ENCODE measurements at places on chromosomes 7 and 10.

DNA sequence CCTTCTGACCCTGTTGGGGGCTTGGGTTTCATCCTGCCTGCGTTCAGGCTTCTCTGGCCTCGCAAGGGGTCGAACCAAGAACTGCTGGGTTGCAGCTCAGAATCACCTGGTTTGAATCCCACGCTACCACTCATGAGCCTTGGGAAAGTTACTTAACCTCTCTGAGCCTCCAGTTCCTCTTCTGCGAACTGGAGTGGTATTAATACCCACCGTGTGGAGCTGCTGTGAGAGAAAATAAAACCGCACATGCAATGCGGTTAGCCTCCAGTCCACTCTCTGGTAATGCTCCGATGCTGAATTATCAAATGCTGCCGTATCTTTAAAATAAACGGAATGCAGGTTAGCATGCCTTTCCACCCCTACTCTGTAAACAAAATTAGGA lies 171.9 kb downstream of the ARHGAP12 start:
- DNase-seq, result no peak

DNA sequence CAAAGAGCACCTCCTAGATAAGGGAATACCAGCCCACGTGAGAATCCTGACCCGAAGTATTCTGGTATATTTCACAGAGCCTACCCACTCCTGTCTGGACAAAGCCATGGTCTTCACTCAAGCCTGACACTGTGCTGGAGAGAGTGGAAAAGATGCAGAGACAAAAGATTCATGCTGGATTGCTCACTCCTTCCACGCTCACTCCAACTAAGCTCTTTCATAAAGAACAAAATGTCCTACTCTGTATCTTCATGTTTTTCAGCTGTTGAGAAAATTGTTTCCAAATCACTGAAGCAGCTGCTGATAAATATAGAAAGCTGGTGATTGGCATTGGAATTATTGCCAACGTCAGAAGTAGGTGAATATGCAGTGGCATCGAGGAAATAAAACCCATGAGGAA lies 106.0 kb downstream of the ABLIM1 start:
- no peak for DNase-seq

GRCh38 chr7:78329001-78329655 lies 530.6 kb downstream of the PHTF2 start:
- DNase-seq, result no peak

DNA sequence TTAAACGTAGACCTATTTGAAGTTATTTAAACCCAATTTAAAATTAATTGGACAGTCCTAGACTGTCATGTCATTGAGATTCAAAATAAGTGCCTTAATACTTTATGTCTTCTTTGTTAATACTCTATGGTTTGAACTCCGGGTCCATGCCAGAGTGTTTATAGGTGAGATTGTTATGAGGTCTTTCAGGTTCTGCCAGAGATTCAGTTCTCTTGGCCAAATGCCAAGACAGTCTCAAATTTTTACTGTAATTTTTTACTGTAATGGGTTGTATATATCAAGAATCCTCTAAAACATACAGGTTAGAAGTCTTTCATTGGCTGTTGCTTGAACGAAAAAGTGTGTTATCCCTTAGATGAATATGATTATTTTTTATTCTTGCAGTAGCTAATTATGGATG lies 3.9 kb downstream of the ADD3 start:
- DNase-seq, result no peak

DNA sequence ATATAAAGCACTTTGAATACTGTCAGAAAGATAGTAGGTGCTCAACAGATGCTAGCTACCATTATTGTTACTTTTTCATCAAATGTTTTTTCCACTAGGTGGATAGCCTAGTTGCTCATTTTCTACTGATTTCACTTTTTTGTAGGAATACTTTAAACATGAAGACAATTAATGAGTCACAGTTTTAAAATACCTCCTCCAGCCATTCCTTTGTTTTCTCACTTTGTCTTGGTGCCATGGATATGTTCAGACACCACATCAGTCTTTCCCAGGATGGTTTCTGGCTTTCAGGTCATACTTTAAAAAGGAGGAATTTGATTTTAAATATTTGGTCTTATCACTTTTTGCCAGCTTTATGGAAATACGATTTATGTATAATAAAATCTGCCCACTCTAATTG lies 147.1 kb upstream of the MGMT start:
- no peak for DNase-seq

GRCh38 chr7:121369462-121369861 lies 26.6 kb downstream of the FAM3C start:
- no peak for DNase-seq

GRCh38 chr7:20296444-20296843 lies 34.3 kb upstream of the ITGB8 start:
- DNase-seq, result no peak

DNA sequence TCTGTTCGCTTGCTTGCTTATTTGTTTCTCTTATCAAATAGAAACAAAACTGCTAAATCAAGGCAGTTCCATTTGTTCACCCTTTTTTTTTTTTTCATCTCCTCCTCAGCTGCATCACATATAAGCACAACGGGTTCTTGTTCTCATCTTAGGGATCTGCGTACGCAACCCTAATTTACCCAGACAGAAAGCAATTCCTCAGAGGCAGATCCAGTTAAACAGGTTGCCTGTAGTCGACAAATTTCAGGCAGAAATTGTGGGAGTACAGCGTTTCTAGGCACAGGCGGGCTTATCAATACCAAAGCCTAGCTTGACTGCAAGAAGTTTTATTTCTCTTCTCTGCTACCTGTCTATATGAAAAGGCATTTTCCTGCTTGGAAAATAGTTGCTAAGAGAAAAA lies 565.4 kb downstream of the NXPH1 start:
- no peak for DNase-seq

GRCh38 chr7:40802497-40802896 lies 667.7 kb downstream of the SUGCT start:
- DNase-seq, result no peak

DNA sequence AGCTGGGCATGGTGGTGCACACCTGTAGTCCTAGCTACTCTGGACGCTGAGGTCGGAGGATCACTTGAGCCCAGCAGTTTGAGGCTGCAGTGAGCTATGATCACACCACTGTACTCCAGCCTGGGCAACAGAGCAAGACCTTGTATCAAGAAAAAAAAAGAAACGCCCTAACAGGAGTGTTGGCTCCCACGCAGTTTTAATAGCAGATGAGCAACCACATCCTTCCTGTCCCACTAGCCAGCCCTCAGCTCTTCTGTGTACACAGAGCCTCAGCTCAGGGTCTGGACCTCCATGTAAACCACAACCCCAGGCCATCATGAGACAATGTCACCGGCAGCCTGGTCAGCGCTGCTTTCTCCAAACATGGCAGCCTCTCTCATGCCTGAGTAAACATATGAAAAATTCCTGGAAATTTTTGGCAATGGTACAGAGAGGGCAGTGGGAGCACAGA lies 108.2 kb downstream of the PIP4K2A start:
- peak; percentile 25 for DNase-seq

- DNase-seq, result no peak
Measured at GRCh38 chr7:102849538-102849937, 63.3 kb upstream of the LRRC17 start.

DNA sequence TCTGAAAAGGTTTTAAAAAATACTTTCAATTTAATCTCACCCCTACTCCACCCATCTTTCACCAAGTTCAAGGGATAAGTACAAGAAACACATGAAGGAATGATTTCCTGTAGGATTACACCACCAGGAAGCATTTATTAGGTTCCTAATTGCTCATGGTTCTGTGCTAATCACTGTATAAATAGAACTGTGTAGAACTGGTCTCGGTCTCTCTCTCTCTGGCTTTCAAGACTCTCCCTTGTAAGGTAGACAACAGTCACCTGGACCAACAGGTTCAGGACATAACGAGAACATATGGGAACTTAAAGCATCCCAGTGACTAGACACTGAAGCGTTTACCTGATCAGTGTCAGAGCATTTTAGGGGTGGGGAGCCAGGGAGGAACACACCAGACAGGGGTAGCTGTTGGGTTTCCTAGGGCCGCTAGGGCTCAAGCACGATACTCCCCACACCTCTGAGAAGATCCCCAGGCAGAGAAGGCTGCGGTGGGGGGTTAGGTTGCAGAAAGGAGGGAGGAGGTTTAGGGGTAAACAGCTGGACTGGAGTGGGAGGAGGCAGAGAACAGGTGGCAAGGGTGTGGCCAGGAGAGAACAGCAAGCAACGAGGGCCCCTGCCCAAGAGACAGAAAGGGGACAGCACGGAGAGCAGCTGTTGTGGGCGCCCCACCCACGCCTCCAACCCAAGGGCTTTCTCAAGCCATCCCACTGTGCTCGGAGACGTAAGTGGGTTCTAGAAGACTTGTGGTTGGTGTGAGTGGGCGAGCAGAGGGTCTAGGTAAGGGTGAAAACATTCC lies 52.5 kb upstream of the USP6NL start:
- no peak for DNase-seq

- DNase-seq, result no peak
Measured at GRCh38 chr10:98029149-98030092, 1.0 kb downstream of the CRTAC1 start.

GRCh38 chr7:46932306-46932675 lies 649.6 kb downstream of the TNS3 start:
- no peak for DNase-seq

- DNase-seq, result no peak
Measured at GRCh38 chr10:96468845-96469244, 44.9 kb downstream of the TLL2 start.

DNA sequence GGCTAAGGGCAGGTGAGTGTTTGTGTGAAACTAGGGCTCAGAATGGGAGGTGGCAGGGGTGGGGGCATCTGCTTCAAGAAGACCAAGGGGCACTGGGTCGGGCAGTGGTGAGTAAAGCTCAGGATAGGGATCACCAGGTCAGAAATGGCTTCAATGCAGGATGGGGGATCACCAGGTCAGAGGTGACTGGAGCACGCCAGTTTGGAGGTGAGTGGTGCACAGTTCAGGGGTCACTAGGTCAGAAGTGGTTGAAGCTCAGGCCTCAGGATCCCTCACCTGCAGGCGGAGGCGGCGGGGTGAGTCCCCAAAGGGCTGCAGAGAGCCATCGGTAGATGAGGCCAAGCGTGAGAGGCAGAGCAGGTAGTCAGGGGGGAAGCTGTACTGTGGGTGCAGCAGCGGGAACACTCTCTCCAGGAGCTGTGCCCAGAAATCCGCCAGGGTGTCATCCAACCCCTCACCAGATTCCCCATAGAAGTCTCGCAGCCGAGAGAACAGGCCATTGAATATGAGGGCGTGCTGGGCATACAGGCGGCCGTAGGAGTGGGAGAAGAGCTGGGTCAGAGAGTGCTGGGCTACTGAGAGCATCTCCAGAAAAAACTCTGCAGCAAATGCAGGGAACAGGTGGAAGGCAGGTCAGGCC lies 1.8 kb downstream of the GPC2 start:
- DNase-seq, result no peak

- DNase-seq, result no peak
Measured at GRCh38 chr7:101411508-101411874, 48.8 kb downstream of the COL26A1 start.

Measured in stimulated activated naive CD8-positive, alpha-beta T cell treated with anti-CD3 and anti-CD28 coated beads, Interleukin-15, amount 100 ng/mL, for 72 hours (primary cell).